Activated naive CD8-positive, alpha-beta T cell treated with anti-CD3 and anti-CD28 coated beads, Interleukin-2, amount 50 U/mL, for 16 hours (primary cell): ENCODE measurements at places on chromosomes 13 and 19.

GRCh38 chr13:29847501-29847983 lies 2.9 kb downstream of the UBL3 start:
- DNase-seq, result no peak

- DNase-seq, result no peak
Measured at GRCh38 chr19:7993560-7993959, 11.9 kb downstream of the ELAVL1 start.

GRCh38 chr19:50167314-50167721 lies 4.2 kb upstream of the IZUMO2 start:
- DNase-seq, result no peak

GRCh38 chr19:4922530-4923275 lies 13.4 kb downstream of the UHRF1 start:
- DNase-seq, result no peak

GRCh38 chr19:14411161-14411937 lies 7.8 kb downstream of the DDX39A start:
- DNase-seq, result no peak

GRCh38 chr13:113184568-113185440 lies 23.7 kb downstream of the PCID2 start:
- DNase-seq, result no peak

DNA sequence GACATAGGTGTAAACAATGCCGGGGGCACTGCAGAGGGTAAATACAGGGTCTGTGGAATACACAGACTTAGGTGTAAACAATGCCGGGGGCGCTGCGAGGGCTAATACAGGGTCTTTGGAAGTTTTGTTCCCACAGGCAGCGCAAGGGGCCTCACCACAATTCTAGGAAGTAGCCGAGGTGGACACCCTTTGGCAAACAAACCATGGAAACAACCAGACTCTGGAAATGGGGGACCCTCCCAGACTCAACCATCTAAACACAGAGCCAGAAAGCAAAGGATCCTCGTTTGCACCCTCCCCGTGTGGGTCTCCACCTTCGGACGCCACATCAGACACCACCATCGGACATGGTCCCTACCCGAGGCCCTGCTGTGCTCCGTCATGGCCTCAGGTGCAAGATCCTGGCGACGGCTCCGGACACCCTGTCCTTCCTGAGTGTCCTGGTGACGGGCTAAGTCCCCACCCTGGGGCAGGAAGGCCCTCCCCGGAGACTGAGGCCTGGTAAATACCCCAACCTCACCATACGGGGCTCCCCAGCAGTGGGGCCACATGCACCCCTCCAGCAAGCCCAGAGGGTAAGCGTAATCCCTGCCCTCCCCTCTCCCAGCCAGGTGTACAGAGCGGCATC lies 16.7 kb upstream of the PLPP2 start:
- DNase-seq, result no peak

GRCh38 chr13:68608147-68608546 lies 1378.0 kb upstream of the PCDH9 start:
- DNase-seq, result no peak
